ENCODE measurements at places on chromosomes 4 and X. TPM values are rescaled to one million over a fixed set of nuclear protein-coding genes. Genes with fewer than 3 reads are reported as not detected.

The PABPC1L2A gene
- not detected for total RNA-seq

- peak; percentile 39 for DNase-seq
Measured at GRCh38 chr4:70903291-70903603, 1.1 kb downstream of the MOB1B start.

The PPEF2 gene
- total RNA-seq, result not detected

DNA sequence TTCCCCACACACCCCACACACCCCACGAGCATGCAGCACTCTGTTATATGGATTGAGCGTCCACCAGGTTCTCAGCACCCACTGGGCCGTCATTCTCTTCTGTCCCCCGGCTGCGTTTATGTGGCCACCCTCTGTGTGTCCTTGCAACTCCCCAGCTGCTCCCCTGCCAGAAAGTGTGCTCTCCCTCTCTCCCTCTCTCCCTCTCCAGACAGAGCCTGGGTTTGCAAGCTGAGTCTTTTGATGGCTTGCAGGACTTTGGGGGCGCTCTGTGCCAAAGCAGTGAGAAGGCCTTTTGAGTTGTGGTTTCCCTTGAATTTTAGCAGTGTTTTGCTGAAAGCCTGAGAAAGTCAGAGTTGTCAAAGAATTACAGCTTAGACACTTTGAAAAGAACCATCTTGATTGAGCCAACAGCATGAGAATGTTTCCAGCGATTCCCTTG lies 173.5 kb downstream of the DCLK2 start:
- DNase-seq, result no peak

DNA sequence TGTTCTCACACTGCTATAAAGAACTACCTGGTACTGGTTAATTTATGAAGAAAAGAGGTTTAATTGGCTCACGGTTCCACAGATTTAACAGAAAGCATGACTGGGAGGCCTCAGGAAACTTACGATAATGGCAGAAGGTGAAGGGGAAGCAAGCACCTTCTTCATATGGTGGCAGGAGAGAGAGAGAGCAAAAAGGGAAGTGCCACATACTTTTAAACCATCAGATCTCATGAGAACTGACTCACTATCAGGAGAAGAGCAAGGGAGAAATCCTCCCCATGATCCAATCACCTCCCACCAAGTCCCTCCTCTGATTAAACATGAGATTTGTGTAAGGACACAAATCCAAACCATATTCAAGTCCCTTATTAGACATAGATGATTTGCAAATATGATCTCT lies 12.3 kb upstream of the RAP2C start:
- DNase-seq, result no peak
